Mesenchymal stem cell (in vitro differentiated cells and primary cell): ENCODE measurements at places on chromosomes 3 and 15.

DNA sequence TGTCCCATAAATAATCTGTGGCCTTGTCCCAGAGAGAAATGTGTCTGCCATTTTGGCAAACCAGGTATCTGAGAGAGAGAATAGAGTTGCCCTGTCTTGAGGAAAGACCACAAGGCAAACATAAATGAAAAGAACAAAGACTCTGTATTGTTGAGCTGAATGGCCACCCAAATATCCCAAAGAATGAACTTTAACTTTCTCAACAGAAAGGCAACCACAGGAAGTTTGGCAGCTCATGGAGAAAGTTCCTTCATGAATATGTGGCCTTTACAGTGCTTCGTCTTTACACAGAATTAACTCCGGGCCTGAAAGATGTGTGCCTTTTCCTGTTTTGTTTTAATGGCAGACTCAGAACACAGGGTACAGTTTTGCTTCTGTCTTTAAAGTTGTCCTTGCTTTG, 41.4 kb upstream of the THBS1 start:
- DNase-seq: no peak

- peak; percentile 80 for DNase-seq
Observed at GRCh38 chr3:186427627-186428281, 65.7 kb upstream of the DGKG start.

DNA sequence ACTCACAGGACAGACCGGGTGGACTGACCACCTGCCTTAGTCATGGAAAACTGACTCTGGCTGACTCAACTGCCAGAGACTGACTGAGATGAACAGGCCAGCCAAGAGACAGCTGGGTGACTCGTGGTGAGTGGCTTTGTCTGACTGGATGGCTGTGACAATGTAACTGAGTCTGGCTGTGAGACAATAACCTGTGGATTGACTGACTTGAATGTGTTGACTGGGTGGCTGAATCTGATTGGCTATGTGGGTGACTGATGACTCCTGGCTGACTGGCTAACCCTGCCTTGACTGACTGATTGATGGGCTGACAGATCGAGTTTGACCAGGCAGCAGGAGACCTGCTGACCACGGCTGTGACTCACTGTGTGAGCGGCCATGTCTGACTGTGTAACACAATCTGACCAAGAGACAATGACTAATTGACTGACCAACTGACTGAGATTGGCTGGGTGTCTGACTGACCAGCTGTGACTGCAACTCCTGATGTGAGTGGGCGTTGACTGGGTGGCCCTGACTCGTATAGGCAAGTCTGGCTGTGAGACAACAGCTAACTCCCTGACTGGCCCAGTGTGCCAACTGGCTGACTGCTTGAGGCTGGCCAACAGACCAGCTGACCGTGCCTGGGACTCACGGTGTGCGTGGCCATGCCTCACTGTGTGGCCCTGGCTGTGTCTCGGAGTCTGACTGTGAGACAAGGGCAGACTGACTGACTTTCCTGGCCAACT, 509.1 kb downstream of the SHQ1 start:
- peak; percentile 98 for DNase-seq

- no peak for DNase-seq
Observed at GRCh38 chr15:70830615-70831014, 23.3 kb downstream of the LARP6 start.

GRCh38 chr3:146637871-146638270, 32.7 kb upstream of the PLSCR5 start:
- DNase-seq: no peak

- no peak for DNase-seq
Observed at GRCh38 chr3:186094271-186094670, 14.6 kb downstream of the ETV5 start.

DNA sequence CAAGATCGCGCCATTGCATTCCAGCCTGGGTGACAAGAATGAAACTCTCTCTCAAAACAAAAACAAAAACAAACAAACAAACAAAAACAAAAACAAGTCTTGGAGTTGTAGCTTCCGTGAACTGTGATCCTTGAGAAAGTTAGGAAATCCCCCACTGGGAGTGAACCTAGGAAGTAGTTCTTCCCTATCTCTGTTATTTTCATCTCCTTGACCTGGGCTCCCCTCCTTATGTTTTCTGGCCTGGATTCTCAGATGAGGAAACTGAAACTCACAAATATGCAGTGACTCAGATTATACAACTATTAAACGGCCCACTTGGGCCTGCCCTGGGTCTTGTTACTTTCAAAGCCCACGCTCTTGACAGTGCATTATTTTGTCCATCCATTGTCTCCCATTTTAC, 29.7 kb downstream of the SAXO2 start:
- DNase-seq: peak; percentile 8

DNA sequence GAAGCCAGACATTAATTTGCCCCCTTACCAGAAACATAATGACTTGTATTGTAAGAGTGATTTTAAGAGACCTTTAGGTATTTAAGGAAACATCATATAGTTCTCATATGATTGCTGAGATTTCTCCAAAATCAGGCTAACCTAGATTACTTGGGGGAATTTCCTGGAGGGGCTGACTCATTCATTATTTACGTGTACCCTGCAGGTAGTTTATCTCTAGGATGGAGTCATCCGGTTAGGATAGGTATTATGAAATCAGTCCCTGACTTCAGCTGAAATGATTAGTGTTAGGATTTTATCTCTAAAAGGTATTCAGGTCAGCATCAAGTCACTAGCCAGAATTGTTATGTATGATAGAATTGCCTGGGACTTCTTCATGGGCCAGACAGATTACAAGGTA, 97.5 kb downstream of the TCF12 start:
- DNase-seq: peak; percentile 44

- peak; percentile 59 for DNase-seq
Observed at GRCh38 chr3:43691120-43691995, 620 bp downstream of the ABHD5 start.

- peak; percentile 43 for DNase-seq
Observed at GRCh38 chr3:114454551-114455251, 160.9 kb downstream of the TIGIT start.
